Activated CD4-positive, alpha-beta T cell treated with anti-CD3 and anti-CD28 coated beads, Interleukin-2, amount 50 U/mL, for 16 hours (primary cell): ENCODE measurements at places on chromosomes 13 and 19.

DNA sequence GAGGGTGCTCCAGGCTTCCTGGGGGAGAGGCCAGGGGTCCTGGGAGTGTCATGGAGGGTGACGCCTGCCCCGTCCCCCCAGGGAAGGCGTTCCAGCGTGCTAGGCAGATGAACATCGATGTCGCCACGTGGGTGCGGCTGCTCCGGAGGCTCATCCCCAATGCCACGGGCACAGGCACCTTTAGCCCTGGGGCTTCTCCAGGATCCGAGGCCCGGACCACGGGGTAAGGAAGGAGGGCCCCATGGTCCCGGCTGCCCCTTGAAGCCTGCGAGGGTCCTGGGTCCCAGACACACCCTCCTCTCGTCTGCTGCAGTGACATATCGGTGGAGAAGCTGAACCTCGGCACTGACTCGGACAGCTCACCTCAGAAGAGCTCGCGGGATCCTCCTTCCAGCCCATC lies 11.4 kb downstream of the PTGER1 start:
- no peak for DNase-seq

DNA sequence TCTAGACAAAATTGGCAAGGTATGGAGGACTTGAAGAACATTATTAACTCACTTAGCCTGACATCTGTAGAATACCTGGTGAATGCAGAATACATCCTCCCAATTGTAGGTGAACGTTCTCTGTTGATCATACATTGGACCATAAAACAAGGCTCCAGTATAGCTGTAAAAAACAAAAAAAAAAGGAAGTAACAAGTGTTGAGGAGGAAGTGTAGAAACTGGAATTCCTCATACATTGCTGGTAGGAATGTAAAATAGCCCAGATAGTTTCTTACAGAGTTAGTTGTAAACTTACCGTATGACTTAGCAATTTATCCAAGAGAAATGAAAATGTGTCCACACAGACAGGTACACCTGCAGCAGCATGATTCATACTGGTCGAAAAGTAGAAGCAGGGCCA lies 44.8 kb downstream of the TSSK6 start:
- no peak for DNase-seq

GRCh38 chr13:23516190-23516589 lies 54.0 kb upstream of the TNFRSF19 start:
- no peak for DNase-seq

DNA sequence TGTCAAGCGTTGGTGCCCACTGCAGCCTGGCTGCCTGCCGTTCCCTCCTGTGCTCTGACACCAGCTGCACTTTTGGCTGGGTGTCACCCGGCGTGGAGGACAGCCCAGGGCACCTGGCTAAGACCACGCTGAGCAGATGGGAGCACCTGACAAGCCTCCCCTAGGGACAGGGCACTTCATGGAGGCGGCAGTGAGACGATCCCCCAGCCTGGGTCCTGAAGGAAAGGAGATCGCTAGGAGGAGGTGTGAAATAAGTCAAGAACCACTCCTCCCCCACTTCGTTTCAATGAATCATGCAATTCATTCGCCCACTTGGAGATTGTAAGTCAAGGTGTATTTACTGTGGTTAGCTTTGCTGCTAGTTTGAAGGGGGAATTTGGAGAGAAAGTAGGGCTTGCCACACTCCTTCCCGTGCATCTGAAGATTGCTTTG lies 38.8 kb downstream of the VSTM2B start:
- no peak for DNase-seq

DNA sequence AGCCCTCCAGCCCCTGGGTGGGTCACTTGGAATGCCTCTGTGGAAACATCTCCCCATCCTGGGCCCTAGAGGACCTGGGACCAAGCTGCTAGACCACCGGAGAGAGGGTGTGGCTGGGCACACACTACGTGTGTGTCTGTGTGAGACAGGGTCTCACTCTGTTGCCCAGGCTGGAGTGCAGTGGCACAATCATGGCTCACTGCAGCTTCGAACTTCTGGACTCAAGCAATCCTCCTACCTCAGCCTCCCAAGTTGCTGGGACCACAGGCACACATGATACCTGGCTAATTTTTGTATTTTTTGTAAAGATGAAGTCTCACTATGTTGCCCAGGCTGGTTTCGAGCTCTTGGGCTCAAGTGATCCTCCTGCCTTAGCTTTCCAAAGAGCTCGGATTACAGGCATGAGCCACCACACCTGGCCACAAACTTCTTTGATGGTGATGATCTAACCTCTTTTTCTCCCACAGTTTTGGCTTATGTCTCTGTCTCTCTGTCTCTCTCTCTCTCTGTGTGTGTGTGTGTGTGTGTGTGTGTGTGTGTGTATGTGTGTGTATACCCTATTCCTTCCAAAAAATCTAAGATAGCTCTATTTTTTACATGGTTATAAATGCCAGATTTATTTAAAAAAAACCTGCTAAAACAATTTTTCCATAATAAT lies 32.1 kb upstream of the SLC7A9 start:
- DNase-seq, result no peak

GRCh38 chr19:40604647-40605215 lies 3.6 kb downstream of the LTBP4 start:
- no peak for DNase-seq
